NCI-H2081 treated with DMSO at 0.1 percent for 48 hours (cell line): ENCODE measurements at places on chromosomes 6 and 20.

- DNase-seq, result no peak
These were observed 27.0 kb downstream of the ANGPT4 start for GRCh38 chr20:889106-889505.

- no peak for DNase-seq
These were observed 25.4 kb upstream of the CCN2 start for GRCh38 chr6:131976545-131977061.

DNA sequence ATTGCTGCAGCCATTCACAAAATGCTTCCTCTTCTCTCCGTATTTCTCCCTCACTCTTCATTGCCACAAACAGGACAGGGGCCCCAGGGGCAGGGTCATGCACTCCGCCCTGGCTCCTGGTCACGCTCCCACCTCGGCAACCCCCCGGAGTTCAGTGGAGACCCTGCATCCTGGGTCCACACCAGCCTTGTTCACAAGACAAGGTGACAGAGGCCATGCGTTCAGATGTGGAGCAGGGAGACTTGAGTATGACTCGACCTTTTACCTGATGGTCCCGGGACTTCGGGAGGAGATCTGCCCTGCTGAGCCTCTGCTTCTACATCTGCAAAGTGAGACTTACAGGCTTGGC is 49.4 kb downstream of the ANKRD60 start:
- no peak for DNase-seq

GRCh38 chr6:15410752-15411151 is 164.9 kb downstream of the JARID2 start:
- no peak for DNase-seq

- no peak for DNase-seq
These were observed 610.1 kb upstream of the FLRT3 start for GRCh38 chr20:14947536-14947935.

DNA sequence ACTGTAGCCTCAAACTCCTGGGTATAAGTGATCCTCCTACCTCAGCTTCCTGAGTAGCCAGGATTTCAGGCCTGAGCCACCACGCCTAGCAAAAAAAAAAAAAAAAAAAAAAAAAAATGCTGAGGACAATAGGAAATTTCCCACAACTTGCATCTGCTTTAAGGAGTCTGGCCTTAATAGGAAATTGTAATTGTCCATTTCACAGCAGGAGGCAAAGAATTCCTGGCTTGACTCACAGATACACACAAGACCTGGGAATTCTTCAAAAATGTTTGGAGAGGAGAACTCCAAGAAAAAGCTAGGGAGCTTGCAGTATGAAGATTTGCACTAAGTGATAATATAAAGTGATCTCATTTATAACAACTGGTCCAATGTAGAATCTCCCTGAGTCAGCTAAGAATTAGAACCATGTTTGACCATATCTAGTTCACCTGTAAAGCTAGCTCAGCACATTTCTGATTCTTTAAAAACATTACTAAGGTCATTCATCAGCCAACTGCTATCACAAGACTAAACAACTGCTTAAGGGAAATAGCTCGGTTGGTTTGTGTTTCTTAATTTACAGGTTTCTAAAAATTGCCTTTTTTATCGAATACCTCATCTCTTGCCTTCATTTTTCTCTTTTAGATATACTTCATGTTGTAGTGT is 80.2 kb upstream of the SLC2A12 start:
- no peak for DNase-seq

- no peak for DNase-seq
These were observed 8.1 kb downstream of the PNPLA1 start for GRCh38 chr6:36277946-36278470.

DNA sequence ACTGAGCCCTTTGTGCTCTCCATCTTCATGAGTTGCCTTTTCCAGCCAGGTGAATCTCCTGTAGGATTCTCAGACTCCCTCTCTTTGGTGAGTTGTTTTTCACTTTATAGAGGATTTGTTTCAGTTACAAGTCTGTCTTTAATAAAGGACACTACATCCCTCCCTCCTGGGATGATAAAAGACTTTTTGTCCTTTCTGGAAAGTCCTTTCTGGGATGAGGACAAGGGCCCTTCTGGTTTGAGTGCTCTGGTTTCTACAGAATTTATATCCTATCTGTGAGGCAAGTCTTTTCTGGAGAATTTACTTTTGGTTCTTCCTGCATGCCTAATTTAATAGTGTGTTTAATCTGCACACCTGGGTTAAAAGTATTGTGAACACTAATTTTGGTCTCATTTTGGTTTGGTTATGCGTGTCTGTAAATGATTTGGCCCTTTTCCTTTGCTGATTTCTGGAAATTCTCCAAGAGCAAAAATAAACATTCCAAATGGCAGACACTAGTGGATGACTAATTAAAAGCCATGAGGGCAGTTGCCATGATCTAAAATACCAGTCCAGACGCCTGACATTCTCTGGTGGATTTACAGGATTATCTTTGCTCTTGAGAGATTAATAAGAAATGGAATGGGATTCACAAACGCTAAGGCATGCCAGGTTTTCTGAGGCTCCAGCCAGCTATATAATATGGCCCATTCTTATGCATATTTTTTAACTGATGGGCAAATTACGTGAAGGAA is 44.8 kb downstream of the TCP11 start:
- peak; percentile 74 for DNase-seq

GRCh38 chr20:5612581-5613301 is 137.5 kb upstream of the SHLD1 start:
- no peak for DNase-seq

GRCh38 chr20:48139262-48140041 is 354.2 kb upstream of the SULF2 start:
- DNase-seq, result no peak

GRCh38 chr20:24909086-24909780 is 39.8 kb upstream of the CST7 start:
- DNase-seq, result no peak

DNA sequence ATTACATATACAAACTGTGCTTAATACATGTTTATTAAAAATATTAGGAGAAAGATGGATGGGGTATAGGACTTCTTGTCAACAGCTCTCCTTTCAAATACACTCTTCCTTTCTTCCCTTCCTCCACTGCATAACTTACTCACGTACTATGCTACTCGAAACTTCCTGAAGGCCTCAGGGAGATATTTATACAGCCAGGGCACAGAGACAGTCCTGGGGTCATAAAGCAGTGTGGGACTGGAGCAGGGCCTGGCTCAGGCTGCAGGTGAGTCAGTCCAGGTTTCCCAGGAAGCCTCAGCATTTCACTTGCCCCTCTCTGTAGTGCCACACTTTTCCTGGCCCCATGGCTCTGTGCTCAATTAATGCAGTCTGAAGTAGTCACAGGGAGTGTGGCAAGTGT is 157.0 kb downstream of the UBE3D start:
- DNase-seq, result no peak

DNA sequence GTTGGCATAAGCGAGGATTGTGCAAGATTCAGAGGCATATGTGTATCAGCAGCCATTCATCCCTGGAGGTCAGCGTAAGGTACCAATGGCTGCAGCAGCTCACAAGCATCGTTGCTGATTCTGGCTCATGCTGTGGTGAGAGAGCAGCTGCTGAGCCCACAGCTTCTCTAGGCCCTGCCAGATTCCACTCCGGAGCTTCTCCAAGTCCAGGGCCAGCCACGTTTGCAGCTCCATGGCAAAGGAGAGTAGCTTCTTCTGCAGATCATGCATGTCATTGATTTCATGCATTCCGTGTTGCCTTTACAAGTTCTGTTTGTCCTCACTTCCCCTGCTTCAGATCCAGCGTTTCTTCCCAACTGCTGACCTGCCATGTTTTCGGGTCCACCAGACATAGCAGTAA is 474.8 kb upstream of the ID4 start:
- no peak for DNase-seq

DNA sequence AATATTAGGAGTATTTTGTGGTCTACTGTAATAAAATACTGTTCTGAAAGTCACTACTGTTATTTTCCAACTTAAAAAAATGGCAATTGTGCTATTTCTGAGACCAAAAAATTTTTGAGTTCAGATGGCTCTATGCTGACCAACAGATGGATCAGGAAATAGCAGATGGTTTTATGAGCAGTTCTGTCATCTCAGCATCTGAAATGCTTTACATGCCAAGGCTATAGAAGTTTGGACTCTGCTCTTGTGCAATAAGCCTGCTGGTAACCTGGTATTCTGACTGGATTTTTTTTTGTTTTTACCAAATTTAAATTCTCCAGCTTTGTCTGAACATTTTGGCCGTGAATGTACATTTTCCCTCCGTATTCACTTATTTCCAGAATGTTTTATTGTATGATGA is 1127.5 kb downstream of the GRIK2 start:
- DNase-seq, result no peak

- no peak for DNase-seq
These were observed 6.4 kb downstream of the HLA-DQB1 start for GRCh38 chr6:32659856-32660595.

GRCh38 chr20:37511610-37512275 is 9.3 kb upstream of the NNAT start:
- no peak for DNase-seq

DNA sequence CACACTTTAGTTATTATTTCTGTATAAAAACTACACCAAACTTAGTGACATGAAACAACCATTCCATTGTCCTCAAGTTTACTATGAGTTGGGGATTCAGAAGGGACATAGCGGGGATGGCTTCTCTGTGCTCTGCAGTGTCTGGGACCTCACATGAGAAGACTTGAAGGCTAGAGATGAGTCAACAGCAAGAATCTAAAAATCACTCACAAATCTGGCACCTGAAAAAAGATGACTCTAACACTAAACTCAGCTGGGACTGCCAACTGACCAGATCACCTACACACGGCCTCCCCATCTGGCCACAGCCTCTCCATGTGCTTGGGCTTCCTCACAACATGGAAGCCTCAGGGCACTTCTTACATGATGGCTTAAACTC is 63.0 kb upstream of the EYA2 start:
- DNase-seq, result no peak

GRCh38 chr6:152167641-152168603 is 360.4 kb downstream of the ESR1 start:
- DNase-seq, result no peak

GRCh38 chr6:161407581-161407980 is 133.7 kb upstream of the AGPAT4 start:
- no peak for DNase-seq
